ELF-1 (cell line): ENCODE measurements at places on chromosomes 4 and X.

- DNase-seq = peak; percentile 69
These were observed 15.9 kb downstream of the MID1IP1 start for GRCh38 chrX:38817004-38817703.

DNA sequence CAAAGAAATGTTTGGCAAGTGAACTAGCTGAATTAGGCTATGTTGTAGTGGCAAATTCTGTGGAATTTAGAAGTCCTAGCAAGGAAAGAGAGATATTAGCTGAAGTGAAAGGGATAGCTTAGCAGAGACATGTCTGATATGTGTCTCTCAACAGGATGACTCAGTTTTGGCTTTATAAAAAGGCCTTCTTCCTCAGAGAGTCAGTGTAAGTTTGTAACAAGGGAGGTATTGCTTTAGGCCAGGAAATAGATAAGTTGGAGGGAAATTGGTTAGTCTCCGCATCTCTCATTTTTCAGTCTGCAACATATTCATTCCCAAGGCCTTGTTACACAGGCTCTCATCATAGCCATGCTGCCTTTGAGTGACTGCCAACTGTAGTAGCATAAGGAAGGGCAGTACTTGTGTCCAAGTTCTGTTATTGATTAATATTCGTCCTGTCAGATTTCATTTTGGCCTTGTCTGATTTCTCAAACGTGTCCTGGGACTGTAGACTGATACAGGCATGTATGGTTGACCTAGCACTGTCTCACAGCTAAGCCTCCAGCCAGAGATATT, 4.0 kb downstream of the TMEM164 start:
- DNase-seq = no peak

DNA sequence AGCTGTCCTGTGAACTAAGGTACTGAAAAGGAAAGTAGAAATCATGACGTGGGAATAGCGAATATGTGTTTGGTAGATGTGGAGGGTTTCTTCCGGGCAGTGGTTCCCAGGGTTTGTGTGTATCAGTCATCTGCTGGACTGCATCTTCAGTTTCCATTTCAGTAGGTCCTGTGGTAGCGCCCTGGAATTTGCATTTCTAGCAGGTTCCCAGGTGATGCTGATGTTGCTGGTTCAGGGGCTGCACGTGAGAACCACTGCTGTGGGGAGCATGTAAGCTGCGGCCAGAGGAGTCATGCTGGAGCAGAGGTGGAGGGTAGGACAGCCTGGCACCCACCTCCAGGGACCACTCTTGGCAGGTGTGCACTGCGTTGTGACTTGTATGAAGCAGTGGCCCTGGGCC, 47.1 kb downstream of the ARHGAP10 start:
- DNase-seq = no peak

GRCh38 chr4:65968831-65969558, 298.7 kb upstream of the EPHA5 start:
- DNase-seq = no peak

GRCh38 chr4:174365018-174365587, 81.4 kb downstream of the CEP44 start:
- DNase-seq = peak; percentile 28
